Spleen (tissue), 13 donors: ENCODE measurements at places on chromosomes 1 and 21.

GRCh38 chr1:228990906-228991569 is 255.8 kb downstream of the RHOU start:
- peak overlapping the region; percentile 48 for H3K27ac ChIP-seq
- H3K27me3 ChIP-seq, result no peaks in the 10 kb centered on the region
- no peaks in the 10 kb centered on the region for H3K36me3 ChIP-seq

DNA sequence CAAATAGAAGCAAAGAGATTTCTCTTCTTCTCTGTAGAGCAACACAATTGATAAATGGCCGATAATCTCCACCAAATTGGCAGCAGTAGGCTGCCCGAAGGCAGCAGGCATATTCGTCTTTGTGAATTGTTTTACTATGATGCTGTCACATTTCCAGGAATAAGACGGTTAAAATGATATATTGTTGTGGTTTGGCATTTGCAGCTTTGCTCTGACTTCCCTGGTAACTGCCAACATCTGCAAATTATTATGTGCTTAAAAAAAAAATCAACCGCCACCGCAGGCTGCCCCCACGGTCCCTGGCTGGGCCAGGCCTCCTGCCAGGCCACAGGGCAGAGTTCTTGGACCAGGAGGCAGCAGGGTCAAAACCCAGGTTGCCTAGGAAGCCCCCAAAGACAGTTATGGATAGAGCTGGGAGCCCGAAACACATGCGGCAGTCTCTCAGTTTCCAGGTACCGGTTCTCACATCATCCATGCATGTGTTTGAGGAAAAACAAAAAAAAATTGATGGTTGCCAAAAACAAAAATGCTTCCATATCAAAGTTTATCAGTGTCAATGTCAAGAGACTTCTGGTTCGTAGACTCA is 179.3 kb downstream of the ETS2 start:
- H3K4me3 ChIP-seq, result no peak overlapping the region
- H3K27me3 ChIP-seq, result no peaks in the 10 kb centered on the region
- peak overlapping the region; percentile 76 for H3K27ac ChIP-seq
- no peak for DNase-seq
- H3K4me1 ChIP-seq, result peaks cover 53% of the 10 kb centered on the region
- no peaks in the 10 kb centered on the region for H3K36me3 ChIP-seq

DNA sequence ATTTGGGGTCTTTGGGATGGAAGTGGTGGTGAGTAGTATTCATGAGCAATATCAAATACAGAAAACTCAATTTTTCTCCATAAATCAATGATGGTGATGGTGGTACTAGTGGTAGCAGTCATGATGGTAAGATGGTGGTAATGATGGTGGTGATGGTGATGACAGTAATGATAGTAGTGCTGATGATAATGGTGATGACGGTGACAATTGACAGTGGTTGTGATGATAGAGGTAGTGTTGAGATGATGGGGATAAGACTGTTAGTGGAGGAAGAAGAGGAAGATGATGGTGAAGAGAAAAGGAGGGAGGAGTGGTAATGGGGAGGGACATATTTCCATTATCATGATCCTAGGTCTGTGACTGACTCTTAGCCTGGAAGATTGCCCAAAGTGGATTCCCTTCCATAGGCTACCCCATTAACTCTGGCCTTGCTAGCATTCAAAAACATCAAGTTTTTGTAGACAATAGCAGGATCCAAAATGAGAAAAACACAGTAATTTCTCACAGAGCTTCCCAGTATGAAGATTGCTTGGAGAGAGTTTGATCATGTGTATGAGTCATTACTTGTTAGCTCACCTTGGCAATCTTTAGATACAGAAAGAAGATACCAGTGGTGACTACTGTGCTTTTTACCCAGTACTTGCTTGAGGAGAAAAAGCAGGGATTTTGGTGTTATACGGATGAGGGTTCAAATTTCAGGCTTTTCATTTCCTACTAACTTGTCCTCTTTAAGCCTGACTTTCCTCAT is 93.9 kb downstream of the ATP1A1 start:
- H3K36me3 ChIP-seq, result no peaks in the 10 kb centered on the region
- no peaks in the 10 kb centered on the region for H3K27me3 ChIP-seq
- no peaks in the 10 kb centered on the region for H3K4me1 ChIP-seq
- no peak overlapping the region for H3K27ac ChIP-seq

GRCh38 chr1:70415882-70416281 is 4.8 kb downstream of the CTH start:
- no peak overlapping the region for H3K27ac ChIP-seq
- no peaks in the 10 kb centered on the region for H3K27me3 ChIP-seq
- no peak for DNase-seq
- peaks cover 8% of the 10 kb centered on the region for H3K36me3 ChIP-seq
- no peak overlapping the region for H3K4me3 ChIP-seq
- peaks cover 18% of the 10 kb centered on the region for H3K4me1 ChIP-seq

GRCh38 chr1:17401841-17402240 is 29.8 kb downstream of the PADI6 start:
- H3K36me3 ChIP-seq, result peaks cover under 1% of the 10 kb centered on the region
- DNase-seq, result no peak
- no peak overlapping the region for H3K4me3 ChIP-seq
- H3K27ac ChIP-seq, result no peak overlapping the region
- H3K4me1 ChIP-seq, result no peaks in the 10 kb centered on the region

- no peaks in the 10 kb centered on the region for H3K27me3 ChIP-seq
- no peaks in the 10 kb centered on the region for H3K4me1 ChIP-seq
- DNase-seq, result no peak
- no peak overlapping the region for H3K27ac ChIP-seq
Observed at GRCh38 chr1:87242445-87243185, 86.1 kb upstream of the LMO4 start.

DNA sequence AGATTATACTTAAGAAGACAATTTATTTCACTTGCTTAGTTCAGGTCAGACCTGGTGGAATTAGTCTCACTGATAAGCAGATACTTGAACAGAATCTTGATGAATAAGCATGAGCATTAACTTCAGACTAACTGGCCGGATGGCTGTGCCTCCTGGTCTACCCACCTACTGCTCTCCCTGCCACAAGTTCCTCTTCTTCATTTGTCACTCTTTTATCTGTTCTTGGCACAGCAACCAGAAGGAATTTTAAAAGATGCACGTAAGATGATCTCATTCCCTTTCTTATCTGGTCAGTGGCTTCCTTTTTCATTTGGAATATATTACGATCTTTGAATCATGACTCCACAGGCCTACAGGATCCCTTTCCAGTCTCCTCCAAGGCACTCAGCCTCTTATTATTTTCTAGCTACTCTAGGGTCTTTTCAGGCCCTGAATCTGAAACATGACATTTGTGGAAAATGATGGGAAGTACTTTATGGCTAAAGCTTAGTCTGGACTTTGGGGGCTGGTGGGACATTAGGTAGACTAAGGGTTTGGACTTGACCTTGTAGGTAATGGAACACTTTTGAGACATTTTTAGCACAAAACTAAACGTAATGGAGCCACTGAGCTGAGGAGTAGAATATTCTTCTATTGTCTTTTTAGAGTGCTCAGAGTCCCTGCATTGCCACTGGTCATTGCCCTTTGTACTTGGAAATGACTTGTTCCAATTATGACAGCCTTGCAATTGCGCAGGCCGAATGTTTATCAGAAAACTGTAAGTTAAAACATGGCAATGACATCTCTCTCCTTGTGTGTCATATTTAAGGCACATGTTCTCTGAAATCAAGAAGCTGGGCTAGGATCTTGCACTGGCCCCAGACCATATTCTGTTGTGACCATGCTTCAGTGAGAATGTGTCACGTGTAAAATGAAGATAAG is 16.0 kb downstream of the ST6GALNAC3 start:
- DNase-seq, result no peak
- H3K27me3 ChIP-seq, result no peaks in the 10 kb centered on the region
- no peaks in the 10 kb centered on the region for H3K36me3 ChIP-seq
- no peak overlapping the region for H3K27ac ChIP-seq
- H3K4me3 ChIP-seq, result no peak overlapping the region
- H3K4me1 ChIP-seq, result no peaks in the 10 kb centered on the region

DNA sequence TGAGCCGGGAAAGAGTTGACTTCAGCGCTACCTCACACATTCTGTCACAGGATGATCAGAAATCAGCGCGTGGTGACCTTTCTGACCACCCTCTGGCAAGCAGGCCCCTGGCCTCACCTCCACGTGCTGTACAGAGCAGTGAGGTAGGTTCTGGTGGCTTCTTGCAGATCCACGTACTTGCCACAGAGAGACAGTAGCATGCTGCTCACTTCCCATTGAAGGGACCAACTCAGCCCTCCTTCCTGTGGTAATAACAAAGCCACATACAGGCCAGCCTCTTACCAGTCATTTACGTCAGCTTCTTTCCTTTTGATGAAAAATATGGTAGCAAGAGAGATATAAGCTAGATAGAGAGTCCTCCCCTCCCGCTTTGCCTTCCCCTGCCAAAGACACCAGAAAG is 200.7 kb downstream of the CHRM3 start:
- H3K27me3 ChIP-seq, result no peaks in the 10 kb centered on the region
- no peak overlapping the region for H3K4me3 ChIP-seq
- no peaks in the 10 kb centered on the region for H3K4me1 ChIP-seq
- H3K36me3 ChIP-seq, result no peaks in the 10 kb centered on the region
- DNase-seq, result no peak
- H3K27ac ChIP-seq, result no peak overlapping the region

DNA sequence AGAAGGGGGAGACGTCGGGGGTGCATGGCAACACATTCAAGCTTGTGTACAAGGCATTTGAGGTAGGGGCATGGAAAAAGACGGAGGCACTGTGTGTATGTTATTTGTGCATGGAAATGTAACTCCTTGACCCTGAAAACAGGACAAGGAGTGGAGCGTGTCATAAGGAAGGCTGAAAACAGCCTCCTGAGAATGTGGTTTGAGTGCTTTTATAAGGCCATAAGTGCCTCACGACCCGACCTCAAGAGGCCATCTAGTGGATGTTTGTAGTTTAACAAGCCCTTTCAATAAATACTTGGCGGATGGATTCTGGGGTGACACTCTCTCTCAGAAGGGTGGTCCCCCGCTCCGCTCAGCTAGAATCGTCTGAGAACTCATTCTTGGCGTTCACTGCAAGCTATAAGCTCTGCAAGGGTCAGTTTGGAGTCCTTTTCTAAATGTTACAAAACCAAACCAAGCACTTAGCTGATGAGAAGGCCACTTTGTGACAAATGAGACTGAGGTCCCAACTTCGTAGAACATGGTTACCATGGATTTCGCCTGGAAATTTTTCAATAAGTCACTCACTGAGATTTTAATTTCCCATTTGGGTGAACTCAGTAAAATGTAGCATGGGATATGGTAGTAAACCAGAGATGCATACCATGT is 38.8 kb upstream of the CLCA4 start:
- H3K4me3 ChIP-seq, result no peak overlapping the region
- H3K36me3 ChIP-seq, result no peaks in the 10 kb centered on the region
- DNase-seq, result no peak

DNA sequence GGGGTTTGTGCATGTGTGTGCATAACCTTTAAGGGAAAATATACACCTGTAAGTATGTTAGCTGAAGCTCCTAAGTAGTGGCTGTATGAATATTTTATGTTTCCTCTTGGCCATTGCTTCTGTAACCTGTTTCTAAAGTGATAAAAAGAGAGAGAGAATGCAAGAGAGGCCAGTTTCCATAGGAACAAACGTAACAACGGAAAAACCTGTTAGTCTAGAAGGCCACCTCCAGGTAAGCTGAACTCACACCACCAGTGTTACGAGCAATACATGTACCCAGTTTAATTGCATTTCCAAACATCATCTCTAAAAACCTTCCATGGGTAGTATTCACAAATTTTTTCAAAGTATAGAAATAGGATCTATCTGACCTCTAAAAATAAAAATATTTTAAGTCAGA is 63.1 kb downstream of the PLPPR4 start:
- H3K27ac ChIP-seq, result no peak overlapping the region
- no peak for DNase-seq
- H3K4me1 ChIP-seq, result no peaks in the 10 kb centered on the region
- no peak overlapping the region for H3K4me3 ChIP-seq

DNA sequence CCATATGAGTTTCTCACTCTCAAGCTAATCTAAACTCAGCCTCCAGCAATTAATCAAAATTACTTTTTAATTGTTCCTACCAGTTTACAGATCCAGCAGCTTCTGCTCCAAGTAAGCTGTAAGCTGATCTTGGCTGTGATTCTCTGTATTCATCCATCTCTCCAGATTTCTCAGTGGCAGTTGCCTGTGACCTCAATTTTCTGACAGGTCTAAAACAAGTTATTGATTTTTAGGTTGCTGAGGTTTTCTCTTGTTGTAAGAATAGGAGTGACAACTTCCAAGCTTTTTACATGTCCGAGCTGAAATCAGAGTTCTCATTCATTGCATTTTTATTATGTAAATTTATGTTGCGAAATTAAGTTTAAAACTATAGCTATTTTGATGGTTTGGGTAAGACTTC is 1044.4 kb downstream of the PLA2G4A start:
- H3K4me3 ChIP-seq, result no peak overlapping the region
- H3K27me3 ChIP-seq, result no peaks in the 10 kb centered on the region
- no peaks in the 10 kb centered on the region for H3K4me1 ChIP-seq
- H3K27ac ChIP-seq, result no peak overlapping the region
- no peaks in the 10 kb centered on the region for H3K36me3 ChIP-seq
- DNase-seq, result no peak

GRCh38 chr21:43697758-43698643 is 20.9 kb upstream of the PDXK start:
- no peak overlapping the region for H3K27ac ChIP-seq
- peaks cover 9% of the 10 kb centered on the region for H3K4me1 ChIP-seq
- H3K36me3 ChIP-seq, result peaks cover 23% of the 10 kb centered on the region
- H3K27me3 ChIP-seq, result peaks cover 7% of the 10 kb centered on the region

- H3K27me3 ChIP-seq, result peaks cover 22% of the 10 kb centered on the region
- H3K4me1 ChIP-seq, result no peaks in the 10 kb centered on the region
- no peaks in the 10 kb centered on the region for H3K36me3 ChIP-seq
- no peak overlapping the region for H3K4me3 ChIP-seq
- no peak for DNase-seq
Observed at GRCh38 chr1:55702064-55702463, 486.9 kb upstream of the USP24 start.

- DNase-seq, result no peak
- H3K36me3 ChIP-seq, result peaks cover 35% of the 10 kb centered on the region
- peaks cover 19% of the 10 kb centered on the region for H3K4me1 ChIP-seq
- peak overlapping the region; percentile 47 for H3K4me3 ChIP-seq
Observed at GRCh38 chr1:29121936-29122681, 1.6 kb downstream of the TMEM200B start.

DNA sequence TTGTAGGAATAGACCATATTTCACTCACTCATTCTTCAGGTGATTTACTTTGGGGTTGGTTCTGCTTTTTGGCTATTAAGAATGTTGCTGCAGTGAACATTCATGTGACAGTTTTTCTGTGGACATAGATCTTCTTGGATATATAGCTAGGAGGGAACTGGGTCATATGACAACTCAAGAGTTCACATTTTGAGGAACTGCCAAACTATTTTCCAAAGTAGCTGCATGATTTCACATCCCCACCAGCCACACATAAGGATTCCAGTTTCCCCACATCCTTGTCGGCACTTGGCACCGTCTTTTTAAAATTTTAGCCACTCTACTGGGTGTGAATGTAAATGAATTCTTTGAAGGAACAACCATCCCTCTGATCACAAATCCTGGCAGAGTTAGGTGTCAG is 126.0 kb downstream of the PRDM2 start:
- H3K36me3 ChIP-seq, result no peaks in the 10 kb centered on the region
- no peak overlapping the region for H3K4me3 ChIP-seq
- H3K4me1 ChIP-seq, result no peaks in the 10 kb centered on the region
- H3K27ac ChIP-seq, result no peak overlapping the region
- peaks cover 10% of the 10 kb centered on the region for H3K27me3 ChIP-seq
- no peak for DNase-seq
